ENCODE measurements at places on chromosomes 5 and 9. TPM values are rescaled to one million over a fixed set of nuclear protein-coding genes. Genes with fewer than 3 reads are reported as not detected.

The HAPLN1 gene
- total RNA-seq: 1.1 TPM

The LRRC19 gene
- total RNA-seq: not detected

The TAS2R1 gene
- total RNA-seq: not detected

The FBXO4 gene
- 6.6 TPM for total RNA-seq

The OR1N2 gene
- total RNA-seq: not detected

GRCh38 chr9:129351642-129352145 lies 173.6 kb upstream of the IER5L start:
- no peaks in the 10 kb centered on the region for H3K36me3 ChIP-seq
- H3K27ac ChIP-seq: no peak overlapping the region
- peak overlapping the region; percentile 54 for H3K4me3 ChIP-seq
- H3K27me3 ChIP-seq: peaks cover 7% of the 10 kb centered on the region

GRCh38 chr5:152804179-152804578 lies 399.1 kb upstream of the NMUR2 start:
- H3K4me1 ChIP-seq: no peaks in the 10 kb centered on the region
- no peak overlapping the region for H3K4me3 ChIP-seq
- H3K27ac ChIP-seq: no peak overlapping the region
- no peak for ATAC-seq
- H3K36me3 ChIP-seq: no peaks in the 10 kb centered on the region

DNA sequence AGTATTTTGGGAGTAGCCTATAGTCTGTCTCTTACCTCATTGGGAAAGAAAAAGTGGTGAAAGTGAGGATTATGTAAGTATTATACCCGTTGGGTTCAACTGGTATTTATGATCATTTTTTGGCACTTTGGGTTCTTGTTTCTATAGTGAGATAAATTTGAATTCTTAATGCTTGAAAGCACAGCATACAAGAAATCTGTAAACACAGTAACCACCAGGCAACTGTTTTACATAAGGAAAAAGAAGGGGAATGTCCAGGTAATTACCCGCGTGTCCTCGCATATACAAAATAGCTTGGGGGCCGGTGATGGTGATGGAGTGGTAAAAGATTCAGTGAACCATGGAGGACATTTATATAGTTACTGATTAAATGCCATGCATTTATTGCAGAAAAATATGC lies 60.5 kb downstream of the BASP1 start:
- no peak overlapping the region for H3K4me3 ChIP-seq
- peaks cover 3% of the 10 kb centered on the region for H3K27me3 ChIP-seq
- no peak for ATAC-seq
- H3K36me3 ChIP-seq: no peaks in the 10 kb centered on the region
- no peaks in the 10 kb centered on the region for H3K4me1 ChIP-seq
- H3K27ac ChIP-seq: no peak overlapping the region

DNA sequence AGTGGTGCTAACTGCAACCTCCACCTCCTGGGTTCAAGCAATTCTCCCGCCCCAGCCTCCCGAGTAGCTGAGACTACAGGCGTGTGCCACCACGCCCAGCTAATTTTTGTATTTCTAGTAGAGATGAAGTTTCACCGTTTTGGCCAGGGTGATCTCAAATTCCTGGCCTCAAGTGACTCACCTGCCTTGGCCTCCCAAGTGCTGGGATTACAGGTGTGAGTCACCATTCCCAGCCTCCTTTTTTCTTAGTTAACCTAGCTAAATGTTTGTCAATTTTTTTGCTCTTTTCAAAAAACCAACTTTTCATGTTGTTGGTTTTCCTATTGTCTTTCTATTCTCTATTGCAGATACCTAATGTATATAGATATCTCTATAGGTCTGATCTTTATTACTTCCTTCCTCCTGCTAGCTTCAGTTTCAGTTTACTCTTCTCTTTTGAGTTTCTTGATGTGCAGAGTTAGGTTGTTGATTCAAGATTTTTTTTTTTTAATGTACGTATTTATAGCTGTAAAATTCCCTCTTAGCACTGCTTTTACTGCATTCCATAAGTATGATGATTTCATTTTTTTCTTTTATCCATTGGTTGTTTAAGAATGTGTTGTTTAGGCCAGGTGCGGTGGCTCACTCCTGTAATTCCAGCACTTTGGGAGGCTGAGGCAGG lies 32.9 kb downstream of the FGD3 start:
- H3K27me3 ChIP-seq: no peaks in the 10 kb centered on the region
- H3K36me3 ChIP-seq: no peaks in the 10 kb centered on the region
- no peak for ATAC-seq
- no peak overlapping the region for H3K27ac ChIP-seq

DNA sequence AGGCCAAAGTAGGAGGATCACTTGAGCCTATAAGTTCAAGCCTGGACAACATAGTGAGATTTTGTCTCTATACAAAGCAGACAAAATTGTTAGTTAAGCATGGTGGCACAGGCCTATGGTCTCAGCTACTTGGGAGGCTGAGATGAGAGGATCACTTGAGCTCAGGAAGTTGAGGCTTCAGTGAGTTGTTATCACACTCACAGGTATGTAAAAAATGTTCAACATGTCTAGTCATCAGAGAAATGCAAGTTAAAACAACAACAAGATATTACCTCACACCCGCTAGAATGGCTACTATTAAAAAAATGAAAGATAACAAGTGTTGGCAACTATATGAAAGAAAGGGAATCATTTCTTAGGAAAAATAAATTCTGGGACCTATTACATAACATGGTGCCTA lies 341.5 kb upstream of the ST8SIA4 start:
- no peak for ATAC-seq
- no peaks in the 10 kb centered on the region for H3K36me3 ChIP-seq
- no peak overlapping the region for H3K4me3 ChIP-seq

DNA sequence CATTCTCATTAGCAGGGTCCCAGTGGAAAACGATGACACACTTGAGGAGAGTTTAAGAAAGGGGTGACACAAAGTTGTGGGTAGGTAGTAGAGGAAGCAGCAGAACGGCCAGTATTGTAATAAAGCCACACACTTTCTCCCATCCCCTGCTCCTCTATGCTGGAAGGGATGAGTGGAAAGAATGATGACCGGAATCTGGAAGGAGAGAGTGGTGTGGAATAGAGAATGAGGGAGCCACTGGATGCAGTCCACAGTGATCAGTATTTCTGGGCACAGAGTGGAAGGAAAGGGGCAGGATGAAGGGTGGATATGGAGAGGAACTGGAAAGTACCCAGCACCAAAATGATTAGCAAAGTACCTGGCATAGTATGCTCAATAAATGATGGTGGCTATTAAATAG lies 133.8 kb upstream of the DAB2 start:
- no peaks in the 10 kb centered on the region for H3K4me1 ChIP-seq
- H3K27me3 ChIP-seq: no peaks in the 10 kb centered on the region
- H3K27ac ChIP-seq: no peak overlapping the region
- H3K4me3 ChIP-seq: no peak overlapping the region

DNA sequence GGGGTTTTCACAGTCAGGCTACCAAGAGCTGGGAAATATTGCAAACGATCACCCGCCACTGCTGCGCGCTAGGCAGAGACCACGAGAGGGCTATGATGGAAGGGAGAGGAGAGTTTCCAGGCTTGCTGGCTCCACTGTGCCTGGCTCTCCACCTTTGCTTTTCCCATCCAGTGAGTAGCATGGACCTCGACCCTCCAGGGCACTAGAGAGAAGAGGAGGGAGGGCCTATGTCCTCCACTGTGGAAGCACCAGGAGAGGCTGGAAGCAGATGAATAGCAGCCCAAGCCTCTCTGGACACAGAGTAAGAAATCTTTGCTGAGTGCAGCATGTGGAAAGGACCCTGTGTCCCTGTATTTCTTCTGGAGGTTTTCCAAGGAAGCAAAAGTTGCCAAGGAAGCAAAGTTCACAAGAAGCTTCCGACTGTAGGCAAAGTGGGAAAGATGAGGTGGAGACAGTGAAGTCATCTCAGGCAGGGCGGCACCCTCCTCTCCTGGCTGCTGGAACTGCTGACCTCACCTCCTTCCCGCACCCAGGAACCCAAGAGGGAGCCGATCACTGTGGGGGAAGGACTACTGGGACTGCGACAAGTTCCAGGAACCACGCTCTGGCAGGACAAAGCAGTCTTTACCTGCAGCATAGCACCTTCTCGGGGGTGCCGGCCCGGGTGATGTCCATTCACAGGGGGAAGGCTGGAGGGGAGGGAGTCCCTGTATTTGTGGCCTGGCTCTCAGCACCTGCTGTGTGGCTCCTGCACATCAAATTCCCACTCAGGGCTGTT lies 79.6 kb downstream of the CSNK1A1 start:
- no peaks in the 10 kb centered on the region for H3K27me3 ChIP-seq
- peak overlapping the region; percentile 71 for H3K27ac ChIP-seq

- no peaks in the 10 kb centered on the region for H3K27me3 ChIP-seq
- no peak overlapping the region for H3K27ac ChIP-seq
Observed at GRCh38 chr5:95843733-95844223, 21.3 kb upstream of the GLRX start.

DNA sequence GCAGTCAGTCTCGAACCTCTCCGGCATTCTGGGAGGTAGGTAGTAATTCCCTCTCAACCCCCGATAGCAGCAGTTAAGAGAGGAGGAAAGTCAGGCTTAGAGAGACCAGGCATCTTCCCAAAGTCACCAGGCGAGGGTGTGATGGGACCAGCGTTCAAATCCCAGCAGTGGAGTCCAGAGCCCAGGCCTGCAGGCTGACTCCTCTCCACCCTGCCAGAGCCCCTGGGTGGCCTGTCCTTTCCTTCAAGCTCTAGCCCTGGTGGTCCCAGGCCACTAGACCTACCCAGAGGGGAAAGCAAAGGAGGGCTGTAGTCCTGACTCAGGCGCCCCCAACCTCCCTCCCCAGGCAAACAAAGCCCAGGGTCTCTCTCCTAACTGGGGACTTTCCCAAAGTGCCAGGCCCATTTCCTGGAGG lies 4.2 kb upstream of the NR5A1 start:
- H3K27ac ChIP-seq: no peak overlapping the region
- ATAC-seq: no peak

DNA sequence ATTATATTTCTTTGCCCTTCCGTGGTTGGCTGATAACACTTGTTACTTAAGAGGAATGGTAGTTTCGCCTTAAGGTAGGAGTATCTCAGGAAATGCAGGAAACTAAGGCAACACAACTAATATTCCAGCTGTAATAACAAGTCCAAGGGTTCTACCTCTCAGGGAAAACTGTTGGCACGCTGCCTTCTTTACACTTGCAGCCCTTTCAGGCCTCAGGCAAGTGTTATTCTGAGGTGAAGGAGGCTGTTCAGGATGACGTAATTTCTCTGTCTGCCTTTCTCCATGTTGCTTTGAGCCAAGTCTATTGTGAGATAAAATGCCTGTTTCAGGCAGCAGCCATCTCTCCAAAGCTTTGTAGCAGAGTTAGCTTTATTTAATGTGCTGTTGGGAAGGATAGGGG lies 38.0 kb downstream of the VCAN start:
- peak overlapping the region; percentile 2 for H3K27ac ChIP-seq
- H3K36me3 ChIP-seq: no peaks in the 10 kb centered on the region
- ATAC-seq: peak; percentile 58
- no peaks in the 10 kb centered on the region for H3K4me1 ChIP-seq
- no peaks in the 10 kb centered on the region for H3K27me3 ChIP-seq
- no peak overlapping the region for H3K4me3 ChIP-seq

DNA sequence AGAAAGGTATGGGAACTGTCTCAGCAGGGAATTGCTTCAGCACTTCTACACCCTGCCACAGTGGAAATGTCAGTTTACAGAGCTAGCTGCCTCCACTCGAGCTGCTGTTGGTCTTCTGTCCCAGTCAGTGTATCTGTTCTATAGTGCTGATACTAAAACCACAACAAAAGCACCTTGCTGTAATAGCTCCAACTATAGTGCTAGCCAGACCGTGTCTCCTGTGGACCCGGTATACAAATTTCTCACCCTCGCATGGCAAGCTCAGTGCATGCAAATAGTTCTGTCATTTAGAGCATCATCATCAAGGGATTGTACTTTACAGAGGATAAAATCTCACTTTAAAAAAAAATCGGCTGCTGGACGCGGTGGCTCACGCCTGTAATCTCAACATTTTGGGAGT lies 51.5 kb upstream of the IQGAP2 start:
- H3K36me3 ChIP-seq: no peaks in the 10 kb centered on the region
- H3K27ac ChIP-seq: no peak overlapping the region

- H3K4me1 ChIP-seq: no peaks in the 10 kb centered on the region
- H3K27ac ChIP-seq: no peak overlapping the region
- no peak for ATAC-seq
- H3K4me3 ChIP-seq: no peak overlapping the region
- no peaks in the 10 kb centered on the region for H3K27me3 ChIP-seq
Observed at GRCh38 chr5:125180231-125180829, 433.9 kb upstream of the ZNF608 start.

GRCh38 chr5:101482931-101483330 lies 579.8 kb upstream of the ST8SIA4 start:
- ATAC-seq: no peak
- H3K36me3 ChIP-seq: no peaks in the 10 kb centered on the region
- H3K4me1 ChIP-seq: no peaks in the 10 kb centered on the region
- H3K27ac ChIP-seq: no peak overlapping the region

DNA sequence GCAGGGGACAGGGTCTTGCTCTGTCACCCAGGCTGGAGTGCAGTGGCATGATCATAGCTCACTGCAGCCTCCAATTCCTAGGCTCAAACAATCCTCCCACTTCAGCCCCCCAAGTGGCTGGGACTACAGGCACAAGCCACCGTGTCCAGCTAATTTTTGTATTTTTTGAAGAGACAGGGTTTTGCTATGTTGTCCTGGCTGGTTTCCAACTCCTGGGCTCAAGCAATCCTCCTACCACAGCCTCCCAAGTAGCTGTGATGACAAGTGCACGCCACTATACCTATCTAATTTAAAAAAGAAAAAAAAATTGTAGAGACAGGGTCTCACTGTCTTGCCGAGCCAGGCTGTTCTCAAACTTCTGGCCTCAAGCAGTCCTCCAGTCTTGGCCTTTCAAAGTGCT lies 31.6 kb upstream of the LECT2 start:
- ATAC-seq: no peak
- no peaks in the 10 kb centered on the region for H3K27me3 ChIP-seq
- no peak overlapping the region for H3K27ac ChIP-seq
- H3K36me3 ChIP-seq: no peaks in the 10 kb centered on the region

GRCh38 chr9:115593587-115594091 lies 475.7 kb upstream of the TNC start:
- no peak overlapping the region for H3K27ac ChIP-seq
- H3K27me3 ChIP-seq: peaks cover 5% of the 10 kb centered on the region
- no peak overlapping the region for H3K4me3 ChIP-seq

GRCh38 chr5:31692561-31693221 lies 53.8 kb downstream of the PDZD2 start:
- no peak overlapping the region for H3K27ac ChIP-seq
- no peak overlapping the region for H3K4me3 ChIP-seq
- H3K27me3 ChIP-seq: no peaks in the 10 kb centered on the region
- no peak for ATAC-seq

GRCh38 chr9:114282926-114283325 lies 40.0 kb upstream of the ORM1 start:
- H3K27me3 ChIP-seq: no peaks in the 10 kb centered on the region
- no peak overlapping the region for H3K27ac ChIP-seq
- no peaks in the 10 kb centered on the region for H3K4me1 ChIP-seq
- no peaks in the 10 kb centered on the region for H3K36me3 ChIP-seq

GRCh38 chr9:109725460-109725859 lies 54.5 kb upstream of the PALM2AKAP2 start:
- no peak overlapping the region for H3K4me3 ChIP-seq
- no peaks in the 10 kb centered on the region for H3K4me1 ChIP-seq
- H3K27ac ChIP-seq: no peak overlapping the region
- no peaks in the 10 kb centered on the region for H3K36me3 ChIP-seq
- no peak for ATAC-seq
